Stimulated activated CD8-positive, alpha-beta memory T cell treated with anti-CD3 and anti-CD28 coated beads, Interleukin-12 subunit alpha, Interleukin-12 subunit beta, amount 100 ng/mL, for 4 hours (primary cell): ENCODE measurements at places on chromosomes 5 and 9.
A peak's percentile ranks its signal among the peaks of the same experiment; 100 is the strongest.

GRCh38 chr9:91395553-91396471 is 27.8 kb downstream of the NFIL3 start:
- DNase-seq = no peak

- peak; percentile 56 for DNase-seq
Observed at GRCh38 chr5:159331093-159331973, 1.0 kb upstream of the IL12B start.

- no peak for DNase-seq
Observed at GRCh38 chr5:142561029-142561428, 124.9 kb downstream of the FGF1 start.

GRCh38 chr5:180096616-180097015 is 25.1 kb upstream of the RNF130 start:
- no peak for DNase-seq

DNA sequence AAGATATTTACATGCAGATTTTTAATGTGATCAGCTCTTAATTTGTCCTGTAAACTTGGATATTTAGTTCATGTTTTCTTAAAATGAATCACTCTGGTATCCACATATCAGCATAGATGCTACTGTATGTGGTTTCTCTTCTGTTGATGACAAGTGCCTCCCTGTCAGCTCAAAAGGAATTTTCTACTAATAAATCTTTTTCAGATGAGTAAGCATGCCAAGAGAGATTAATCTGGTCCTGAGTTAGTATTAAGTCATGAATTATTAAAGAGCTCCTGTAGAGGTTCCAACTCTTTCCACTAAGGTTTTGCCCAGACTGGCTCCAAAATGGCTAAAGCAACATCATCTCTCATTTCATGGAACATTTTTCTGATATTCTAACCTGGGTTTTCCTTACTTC is 129.2 kb downstream of the GOLPH3 start:
- no peak for DNase-seq

DNA sequence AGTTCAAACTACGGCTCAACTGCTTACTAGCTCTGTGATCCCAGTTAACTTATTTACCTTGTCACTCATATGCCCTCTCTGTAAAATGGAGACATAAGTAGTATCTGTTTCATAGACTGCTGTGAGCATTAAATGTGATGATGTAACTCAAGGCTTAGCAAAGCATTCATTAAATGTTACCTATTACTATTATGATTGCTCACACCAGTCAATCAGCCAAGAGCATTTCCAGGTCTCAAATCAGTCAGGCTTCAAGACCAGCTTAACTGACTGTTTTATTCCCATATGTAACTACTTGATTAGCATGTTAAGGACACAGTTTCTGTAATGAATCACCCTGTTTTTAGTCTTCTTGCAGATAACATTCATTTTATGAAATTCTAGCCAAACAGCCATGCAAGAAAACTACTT is 413.3 kb downstream of the MLLT3 start:
- DNase-seq = no peak

DNA sequence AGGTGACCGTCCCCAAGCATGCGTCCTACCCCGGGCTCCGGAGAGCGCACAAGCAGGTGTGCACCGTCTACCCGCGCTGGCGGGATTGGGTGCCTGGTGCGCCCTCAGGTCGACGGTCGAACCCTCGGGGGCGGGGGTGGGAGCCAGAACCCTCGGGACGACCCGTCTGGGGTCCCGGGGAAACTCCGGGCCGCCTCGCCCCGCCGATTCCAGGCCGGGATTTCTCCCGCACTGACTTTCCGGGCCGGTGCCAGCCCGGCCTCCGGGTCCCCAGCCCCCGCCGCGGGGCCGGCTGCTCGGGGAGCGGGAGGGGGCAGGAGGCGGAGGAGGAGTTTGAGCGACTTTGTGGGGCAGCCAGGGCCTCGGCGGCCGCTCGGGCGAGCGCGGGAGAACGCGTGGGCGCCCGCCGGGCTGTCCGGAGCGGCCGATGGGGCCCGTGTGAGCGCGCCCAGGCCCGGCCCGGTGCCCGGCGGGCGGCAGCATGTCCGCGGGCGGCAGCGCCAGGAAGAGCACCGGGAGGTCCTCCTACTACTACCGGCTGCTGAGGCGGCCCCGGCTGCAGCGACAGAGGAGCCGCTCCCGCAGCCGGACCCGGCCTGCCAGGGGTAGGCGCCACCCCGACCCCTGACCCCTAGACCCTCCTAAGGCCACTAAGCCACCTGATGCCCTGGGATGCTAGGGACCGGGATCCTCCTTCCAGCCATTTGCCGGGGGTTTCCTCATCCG is at the start of gene DAB2IP:
TSS of gene DAB2IP (plus strand) at position 340 of the 726 bp plus-strand sequence. CDS start at position 482, 142 bp downstream.
- DNase-seq = no peak

DNA sequence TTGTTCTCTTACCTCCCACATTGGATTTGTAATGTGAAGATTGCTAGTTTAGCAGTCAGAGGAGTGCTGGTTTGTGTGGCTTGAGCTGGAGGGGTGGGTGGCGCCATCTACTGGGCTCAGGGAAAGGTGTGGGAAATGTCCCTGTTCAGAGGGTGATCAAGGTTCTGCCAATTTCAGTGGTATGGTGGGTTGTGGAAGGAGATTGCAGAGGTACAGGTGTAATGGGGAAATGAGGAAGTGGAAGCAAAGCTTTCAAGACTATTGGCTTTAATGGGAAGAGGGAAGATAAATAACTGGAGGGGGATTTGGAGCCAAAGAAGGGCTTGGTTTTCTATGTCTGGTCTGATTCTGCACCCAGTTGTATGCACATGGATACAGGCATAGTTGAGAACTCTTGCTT is 76.4 kb downstream of the OSMR start:
- DNase-seq = no peak

- no peak for DNase-seq
Observed at GRCh38 chr5:142618130-142618523, 67.8 kb downstream of the FGF1 start.

DNA sequence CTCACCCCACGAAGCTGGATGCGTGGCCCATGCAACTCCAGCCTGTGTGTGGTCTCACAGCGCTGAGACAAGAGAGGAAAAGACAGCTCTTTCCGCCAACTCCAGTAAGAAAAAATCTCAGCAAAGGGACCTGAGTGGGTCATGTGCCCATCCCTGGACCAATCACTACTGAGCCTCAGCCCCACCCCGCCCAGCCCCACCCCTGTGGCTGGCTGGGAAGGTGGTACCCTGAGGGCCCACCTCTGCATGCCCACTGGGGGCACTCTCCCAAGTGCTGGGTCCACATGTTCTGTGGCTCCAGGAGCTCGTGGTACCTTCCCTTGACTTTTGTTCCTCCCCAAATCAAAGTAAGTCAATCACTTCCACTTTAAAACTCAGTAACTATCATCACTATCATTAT is 105.1 kb upstream of the SMIM23 start:
- no peak for DNase-seq

GRCh38 chr5:13695076-13695712 is 249.3 kb downstream of the DNAH5 start:
- no peak for DNase-seq

GRCh38 chr5:125874717-125875116 is 548.5 kb upstream of the GRAMD2B start:
- no peak for DNase-seq
